ENCODE measurements at places on chromosomes 1 and 21.

DNA sequence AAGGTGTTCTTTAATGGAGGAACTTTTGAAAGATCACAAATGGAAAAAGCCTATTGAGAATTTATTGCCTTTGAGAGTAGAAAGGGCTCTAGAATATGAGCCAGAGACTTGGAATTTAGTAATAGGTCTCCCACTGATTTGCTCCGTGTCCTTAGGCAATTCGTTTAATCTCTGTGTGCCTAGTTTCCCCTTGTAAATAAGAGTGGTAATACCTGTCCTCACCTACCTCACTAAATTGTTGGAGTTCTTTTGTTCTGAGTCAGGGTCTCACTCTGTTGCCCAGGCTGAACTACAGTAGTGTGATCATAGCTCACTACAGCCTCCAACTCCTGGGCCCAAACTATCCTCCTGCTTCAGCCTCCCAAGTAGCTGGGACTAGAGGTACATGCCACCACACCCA lies 15.0 kb upstream of the TEKT2 start:
- DNase-seq = peak; percentile 36

- DNase-seq = no peak
Observed at GRCh38 chr1:60916906-60917305, 165.5 kb upstream of the NFIA start.

DNA sequence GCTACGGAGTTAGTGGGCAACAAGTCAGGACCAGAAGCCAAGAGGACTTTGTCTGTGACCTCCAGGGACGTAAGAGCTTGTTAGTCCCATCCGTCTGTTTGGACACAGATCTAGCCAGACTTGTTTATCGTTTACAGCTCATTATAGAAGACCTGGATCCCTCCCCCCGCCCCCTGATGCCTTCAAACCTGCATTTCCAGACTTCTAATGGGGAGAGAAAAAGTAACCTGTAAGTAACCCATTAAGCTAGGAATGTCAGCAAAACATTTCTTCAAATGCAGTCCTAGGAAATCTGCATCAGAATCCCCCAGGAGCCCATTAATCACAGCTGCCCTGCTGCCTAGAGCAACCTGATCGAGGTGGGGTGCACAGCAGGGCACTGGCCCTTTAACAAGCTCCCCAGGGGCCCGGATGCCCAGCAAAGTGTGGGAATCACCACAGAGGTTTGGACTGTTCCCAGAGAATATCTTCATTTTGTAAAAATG lies 1.4 kb upstream of the MAD2L2 start:
- no peak for DNase-seq

DNA sequence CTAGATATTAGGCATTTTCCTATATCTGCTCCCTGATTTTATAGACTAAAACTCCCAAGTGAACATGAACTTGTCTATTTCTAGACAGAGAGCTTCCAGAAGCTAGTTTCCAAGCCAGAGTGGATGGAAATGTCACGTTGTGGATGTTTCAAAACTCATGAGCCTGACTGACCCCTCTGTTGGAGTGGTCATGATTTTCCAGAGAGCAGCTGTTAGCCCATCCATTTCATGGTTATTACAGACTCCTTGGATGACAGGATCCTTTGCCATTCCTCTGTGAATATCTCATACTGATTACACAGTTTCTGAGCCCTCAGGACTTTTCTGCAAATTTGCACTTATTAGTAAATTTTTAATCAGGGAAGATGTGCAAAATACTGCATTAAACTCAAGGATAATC lies 76.8 kb upstream of the ATF3 start:
- DNase-seq = no peak

GRCh38 chr1:45263132-45263531 lies 56.7 kb upstream of the ZSWIM5 start:
- no peak for DNase-seq

Data from M059J (cell line).